ENCODE measurements at places on chromosomes 1 and 21.

DNA sequence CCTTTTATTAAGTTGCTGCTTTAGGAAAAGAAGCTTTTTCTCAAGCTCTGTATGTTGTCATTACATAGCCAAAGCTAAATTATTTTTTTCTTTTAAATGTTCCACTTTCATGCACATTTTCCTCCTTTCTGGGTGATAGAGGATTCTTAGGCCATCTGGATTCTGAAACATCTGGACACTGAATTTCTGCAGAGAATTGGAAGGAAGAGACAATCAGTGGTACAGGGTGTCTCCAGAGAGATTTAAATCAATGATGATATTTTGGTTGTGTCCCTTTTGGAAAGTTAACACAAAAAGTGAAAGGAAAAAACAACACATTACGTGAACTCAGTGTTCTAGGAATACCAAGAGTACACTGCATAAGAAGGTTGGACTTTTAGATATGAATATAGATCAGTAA is 211.4 kb upstream of the PKN2 start:
- no peak for DNase-seq

DNA sequence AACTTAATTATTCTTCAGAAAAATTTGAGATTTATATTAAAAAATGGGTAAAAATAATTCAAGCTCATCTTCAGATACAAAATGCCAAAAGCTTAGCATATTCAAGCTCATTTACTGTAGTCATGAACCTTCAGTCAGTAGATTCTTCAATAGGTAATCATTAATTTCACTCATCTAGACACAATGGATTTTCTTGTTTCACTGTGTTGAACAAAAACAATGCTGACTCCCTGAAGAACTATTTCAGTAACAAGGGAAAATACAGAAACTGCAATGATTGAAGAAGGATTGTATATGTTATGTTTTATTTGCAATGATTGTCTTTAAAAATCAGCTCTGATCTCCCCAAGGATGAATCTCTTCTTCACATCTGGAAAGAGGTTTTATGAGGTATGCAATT is 9.2 kb upstream of the HOOK1 start:
- no peak for DNase-seq

- DNase-seq, result no peak
Observed at GRCh38 chr1:95991787-95992520, 729.6 kb upstream of the PTBP2 start.

DNA sequence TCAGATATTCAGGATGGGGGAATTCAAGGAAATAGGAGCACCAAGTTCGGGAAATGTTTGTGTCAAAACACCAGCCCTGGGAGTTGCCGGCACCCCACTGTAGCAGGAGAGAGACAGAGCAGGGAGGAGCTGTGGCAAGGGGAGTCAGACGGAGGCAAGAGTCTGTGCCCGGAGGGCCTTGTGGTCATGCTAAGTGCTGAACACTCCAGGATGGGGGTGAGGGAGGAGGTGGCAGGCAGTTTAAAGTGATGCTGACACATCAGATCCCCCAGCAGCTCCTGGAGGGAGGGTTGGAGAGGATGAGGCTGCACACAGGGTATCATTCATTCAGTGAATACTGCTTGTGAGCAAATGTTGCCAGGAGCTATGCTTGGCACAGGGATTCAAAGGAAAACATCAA is 150.3 kb upstream of the ETV3 start:
- no peak for DNase-seq

DNA sequence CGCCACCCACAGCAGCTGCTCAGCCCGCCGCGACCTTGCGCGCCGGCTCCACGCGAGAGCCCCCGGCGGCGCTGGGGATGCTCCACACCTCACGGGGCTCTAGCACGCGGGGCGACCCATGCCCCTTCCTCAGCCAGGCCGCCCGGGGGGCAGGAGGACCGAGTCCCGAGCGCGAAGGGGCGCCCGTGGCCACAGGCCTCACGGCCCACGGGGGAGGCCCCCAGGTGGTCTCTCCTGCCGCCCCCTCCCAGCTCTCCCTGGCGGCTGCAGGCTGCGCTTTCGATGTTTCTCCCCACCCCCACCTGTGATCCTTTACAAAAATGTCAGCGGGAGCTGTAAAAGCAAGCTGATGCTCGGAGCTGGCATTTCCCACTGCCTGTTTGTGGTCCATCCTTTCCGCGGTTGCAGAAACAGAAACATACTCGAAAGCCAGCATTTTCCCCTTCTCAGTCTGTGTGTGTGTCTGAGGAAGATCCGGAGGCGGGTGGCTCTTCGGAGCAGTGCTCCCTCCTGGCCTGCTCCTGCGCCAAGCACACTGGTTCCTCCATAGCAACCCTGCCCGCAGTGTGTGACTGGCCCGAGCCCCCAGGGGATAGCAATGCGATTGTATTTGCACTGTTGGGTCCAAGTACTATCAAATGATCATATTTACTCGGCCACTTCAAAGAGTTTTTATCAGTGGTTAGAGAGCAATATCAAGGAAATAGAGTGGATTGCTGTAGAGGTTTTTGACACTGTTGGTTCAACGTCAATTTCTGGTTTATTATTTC is 2.1 kb downstream of the KIF26B start:
- DNase-seq, result no peak

GRCh38 chr1:69836971-69837636 is 269.4 kb downstream of the LRRC7 start:
- DNase-seq, result no peak

- peak; percentile 33 for DNase-seq
Observed at GRCh38 chr1:27416387-27417111, 24.1 kb downstream of the GPR3 start.

- DNase-seq, result no peak
Observed at GRCh38 chr1:87176087-87176486, 152.6 kb upstream of the LMO4 start.

DNA sequence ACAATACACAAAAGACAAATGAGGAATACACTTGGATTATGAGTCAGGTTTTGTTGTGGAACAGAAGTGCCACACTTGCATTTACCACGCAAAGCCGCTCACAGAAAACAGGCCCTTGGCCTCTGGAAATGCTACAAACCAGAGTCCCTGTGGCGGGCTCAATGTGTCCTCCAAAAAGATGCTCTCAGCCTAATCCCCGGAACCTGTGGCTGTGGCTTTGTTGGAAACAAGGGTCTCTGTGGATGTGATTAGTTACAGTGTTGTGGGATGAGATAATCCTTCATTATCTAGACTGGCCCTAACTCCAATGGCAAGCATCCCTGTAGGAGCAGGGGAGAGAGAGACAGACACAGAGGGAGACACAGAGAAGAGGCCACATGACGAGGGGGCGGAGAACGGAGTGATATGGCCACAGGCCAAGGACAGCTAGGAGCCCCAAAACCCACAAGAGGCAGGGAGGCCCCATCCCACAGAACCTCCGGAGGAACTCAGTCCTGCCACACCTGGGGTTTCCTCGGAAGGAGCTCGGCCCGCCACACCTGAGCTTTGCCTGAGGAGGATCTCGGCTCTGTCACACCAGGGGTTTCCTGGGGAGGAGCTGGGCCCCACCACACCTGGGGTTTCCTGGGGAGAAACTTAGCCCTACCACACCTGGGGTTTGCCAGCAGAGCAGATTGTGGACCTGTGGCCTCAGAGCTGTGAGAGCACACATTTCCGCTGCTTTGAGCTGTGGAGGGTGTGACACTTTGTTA is 55.4 kb downstream of the NPHP4 start:
- no peak for DNase-seq

DNA sequence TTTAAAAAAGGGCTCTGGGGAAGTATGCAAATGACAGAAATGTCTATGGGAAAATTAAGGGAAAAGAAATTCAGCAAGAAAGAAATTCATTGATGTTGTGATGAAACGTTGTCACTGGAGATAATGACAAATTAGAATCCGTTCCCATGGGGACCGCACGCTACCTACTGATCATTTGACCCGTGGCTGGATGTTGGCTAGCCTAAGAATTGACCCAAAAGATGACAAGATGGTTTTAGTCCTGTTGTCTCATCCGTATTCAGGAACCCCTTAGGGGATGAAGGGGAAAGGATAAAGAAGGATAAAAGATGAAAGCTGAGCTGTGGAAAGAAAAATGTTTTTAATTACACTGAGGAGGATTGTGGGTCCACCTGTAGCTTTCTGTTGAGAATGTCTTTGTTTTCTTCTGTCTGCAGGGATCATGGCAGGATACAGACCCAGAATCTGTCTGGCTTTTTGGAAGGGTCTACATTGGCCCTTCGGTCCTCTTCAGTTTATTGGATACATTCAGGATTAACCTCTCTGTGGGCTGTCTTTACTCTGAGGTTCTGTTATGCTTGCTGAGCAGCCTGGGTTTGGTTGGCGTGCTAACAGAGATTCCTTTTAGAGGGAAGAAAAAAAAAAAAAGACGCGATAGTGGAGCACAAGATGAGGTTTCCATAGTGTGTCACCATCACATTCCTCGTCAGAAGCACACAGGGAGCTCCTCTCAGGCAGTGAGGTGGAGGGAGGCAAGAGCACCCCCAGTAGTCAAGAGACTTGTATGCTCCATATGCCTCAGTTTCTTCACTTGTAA is 106.2 kb downstream of the CACHD1 start:
- no peak for DNase-seq

DNA sequence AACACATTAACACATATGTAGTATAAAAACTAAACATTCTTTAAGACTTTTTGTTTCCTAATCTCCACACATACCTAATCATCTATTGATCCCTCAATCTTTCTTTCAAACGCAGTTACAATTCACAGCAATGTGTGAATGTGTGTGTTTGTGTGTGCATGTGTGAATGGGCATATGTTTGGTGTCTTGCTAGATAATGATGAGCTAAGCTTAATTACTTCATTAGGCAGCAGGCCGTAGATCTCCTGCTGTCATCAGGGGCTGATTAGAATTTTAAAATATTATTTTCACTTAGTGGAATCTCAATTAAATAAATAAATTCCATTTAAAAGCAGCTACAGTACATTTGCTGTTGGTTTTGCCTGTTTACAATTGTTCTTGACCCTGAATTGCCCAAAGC is 187.8 kb upstream of the LHX8 start:
- no peak for DNase-seq

- DNase-seq, result no peak
Observed at GRCh38 chr1:32220746-32221580, 1.2 kb downstream of the TMEM234 start.

DNA sequence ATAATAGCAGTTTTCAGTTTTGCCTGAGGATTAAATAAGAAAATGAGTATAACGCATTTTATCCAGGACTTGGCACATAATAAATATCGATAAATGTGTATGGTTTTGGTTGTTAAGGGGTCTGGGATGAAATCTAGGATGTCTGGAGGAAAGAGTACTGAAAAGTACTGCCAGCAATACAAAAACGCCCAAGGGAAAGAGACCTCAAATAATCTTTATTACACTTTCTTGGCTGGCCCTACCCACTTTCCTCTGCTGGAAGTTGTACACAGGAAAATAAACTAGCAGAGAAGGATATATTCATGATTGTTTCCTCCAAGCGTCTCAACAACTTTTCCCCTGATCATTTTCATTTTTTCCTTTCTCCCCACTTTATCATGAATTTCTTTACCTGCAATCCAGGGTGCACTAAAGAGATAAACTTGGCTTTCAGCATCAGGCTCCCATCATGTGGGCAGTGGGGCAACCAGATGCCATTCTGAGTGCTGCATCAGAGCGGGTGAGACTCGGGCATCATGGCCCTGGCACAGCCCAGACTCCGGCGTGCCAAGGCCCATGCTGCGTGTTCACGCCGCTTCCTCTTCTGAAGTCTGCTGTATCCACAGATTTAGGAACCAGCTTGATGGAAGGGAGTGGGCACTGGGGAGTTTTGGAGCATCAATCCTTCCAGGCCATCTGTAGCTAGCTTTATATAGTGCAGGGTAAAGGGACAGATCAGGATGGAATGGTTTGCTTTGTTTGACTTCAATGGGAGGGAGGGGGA is 35.8 kb upstream of the PLXNA2 start:
- DNase-seq, result no peak

- no peak for DNase-seq
Observed at GRCh38 chr1:6280761-6281451, 20.0 kb upstream of the GPR153 start.

- DNase-seq, result no peak
Observed at GRCh38 chr1:21781815-21782348, 1.1 kb downstream of the USP48 start.
